ENCODE measurements at places on chromosomes 2 and 18. TPM values are rescaled to one million over a fixed set of nuclear protein-coding genes. Genes with fewer than 3 reads are reported as not detected.

- no peak for DNase-seq
These were observed 906 bp downstream of the IKZF2 start for GRCh38 chr2:213150315-213151097.

GRCh38 chr2:112915300-112916144, 4.6 kb downstream of the IL37 start:
- no peak for DNase-seq

GRCh38 chr2:240703417-240704341, 12.0 kb downstream of the AQP12A start:
- no peak for DNase-seq

- no peak for DNase-seq
These were observed 51.0 kb downstream of the OXER1 start for GRCh38 chr2:42712934-42713333.

GRCh38 chr2:187774551-187775071, 220.4 kb upstream of the TFPI start:
- DNase-seq: no peak

DNA sequence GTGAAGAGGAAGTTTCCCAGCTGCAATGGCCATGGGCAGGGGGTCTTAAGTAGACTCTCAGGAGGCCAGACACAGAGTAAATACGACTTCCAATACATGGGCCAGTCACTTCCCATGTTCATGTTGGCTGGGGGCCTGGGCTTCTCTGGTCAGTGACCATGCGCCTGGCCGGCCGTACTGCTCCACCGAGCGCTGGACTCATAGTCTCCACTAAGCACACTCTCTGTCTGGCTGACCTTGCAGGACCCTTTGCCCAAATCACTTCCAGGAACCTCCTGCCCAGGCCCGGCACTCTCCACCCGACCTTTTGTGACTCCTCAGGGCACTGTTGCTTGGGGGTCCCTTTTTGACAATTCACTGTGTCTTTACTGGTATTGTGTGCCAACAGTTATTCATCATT, 69.3 kb downstream of the SOWAHC start:
- no peak for DNase-seq

- DNase-seq: no peak
These were observed 129.1 kb downstream of the RGPD3 start for GRCh38 chr2:106339132-106339531.

DNA sequence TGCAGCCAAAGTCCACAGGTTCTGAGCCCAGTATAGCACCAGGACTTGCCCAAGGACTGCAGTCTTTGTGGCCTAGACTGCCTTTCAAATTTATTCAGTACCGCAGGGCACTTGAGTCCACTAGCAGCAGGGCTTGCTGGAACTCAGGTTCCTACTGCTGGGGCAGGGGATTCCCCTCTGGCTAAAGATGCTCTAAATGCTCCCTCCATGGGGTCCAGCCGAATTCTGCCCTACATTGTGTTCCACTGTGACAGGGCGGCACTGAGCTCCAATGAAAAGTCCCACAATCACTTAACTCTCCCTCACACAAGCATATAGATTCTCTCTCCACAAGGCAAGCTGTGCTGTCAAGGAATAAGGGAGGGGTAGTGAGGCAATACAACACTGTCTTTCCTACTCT, 518.1 kb upstream of the VRK2 start:
- no peak for DNase-seq

TMEM200C gene
- total RNA-seq: not detected

- DNase-seq: no peak
These were observed 82.5 kb downstream of the TMEM247 start for GRCh38 chr2:46561731-46562450.

DNA sequence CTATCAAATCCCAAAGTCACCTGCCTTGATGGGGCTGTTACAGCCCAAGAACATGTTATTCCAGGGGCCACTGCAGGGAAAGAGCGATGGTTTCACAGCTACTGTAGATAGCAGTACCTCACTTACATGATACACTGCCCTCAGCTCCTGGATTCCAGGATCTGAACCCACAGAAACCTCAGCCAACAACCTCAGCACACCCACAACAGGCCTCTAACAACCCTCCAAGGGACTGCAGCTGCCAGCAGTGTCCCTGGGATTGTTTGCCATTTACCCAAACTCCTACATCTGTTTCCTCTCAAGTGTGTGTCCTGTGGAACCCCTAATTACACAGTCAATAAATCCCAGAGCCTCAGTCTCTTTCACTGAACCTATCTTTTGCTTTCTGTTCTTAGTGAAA, 28.2 kb downstream of the OSBPL1A start:
- DNase-seq: no peak

GRCh38 chr2:158130832-158131473, 29.3 kb downstream of the UPP2 start:
- no peak for DNase-seq

STK25 gene
- total RNA-seq: 178 TPM

ITGB6 gene
- not detected for total RNA-seq

DNA sequence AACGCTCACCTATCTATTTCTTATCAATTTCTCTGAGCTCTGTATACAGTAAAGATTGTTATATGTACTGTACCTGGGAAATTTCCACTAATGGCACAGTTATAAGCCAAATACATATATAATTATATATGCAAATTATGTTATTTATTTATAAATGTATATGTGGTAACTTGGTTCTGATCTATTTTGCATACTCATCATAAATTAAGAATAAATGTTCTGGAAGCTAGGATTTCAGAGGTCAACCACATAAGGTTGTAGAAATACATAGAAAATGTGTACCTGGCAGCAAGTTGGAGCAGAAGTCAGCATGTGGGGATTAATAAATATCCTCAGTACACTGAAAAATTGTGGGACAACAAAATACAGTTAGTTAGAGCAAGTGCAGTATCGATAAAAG, 353.7 kb upstream of the ZNF521 start:
- no peak for DNase-seq

FEV gene
- total RNA-seq: not detected

- peak; percentile 4 for DNase-seq
These were observed 503 bp downstream of the ANXA4 start for GRCh38 chr2:69742322-69742952.

DNA sequence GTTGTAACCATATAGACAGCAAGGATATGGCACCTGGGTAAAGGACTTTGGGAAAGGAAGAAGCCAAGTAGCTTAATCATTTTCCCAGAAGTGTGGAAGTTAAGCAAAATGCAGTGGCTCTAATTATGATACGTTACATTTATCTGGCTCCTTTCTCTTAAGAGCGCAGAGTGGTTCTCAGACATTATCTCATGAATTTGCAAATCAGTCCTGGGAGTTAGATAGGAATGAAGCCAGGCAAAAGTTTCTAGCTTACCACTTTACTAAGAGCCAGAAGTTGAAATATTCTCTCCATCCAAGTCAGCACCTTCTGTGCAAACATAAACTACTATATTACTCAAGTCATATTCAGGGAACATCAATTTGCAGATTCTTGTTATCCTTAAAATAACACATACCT, 10.9 kb upstream of the PIEZO2 start:
- no peak for DNase-seq

GRCh38 chr18:36075862-36076587, 8.7 kb upstream of the RPRD1A start:
- DNase-seq: no peak

DNA sequence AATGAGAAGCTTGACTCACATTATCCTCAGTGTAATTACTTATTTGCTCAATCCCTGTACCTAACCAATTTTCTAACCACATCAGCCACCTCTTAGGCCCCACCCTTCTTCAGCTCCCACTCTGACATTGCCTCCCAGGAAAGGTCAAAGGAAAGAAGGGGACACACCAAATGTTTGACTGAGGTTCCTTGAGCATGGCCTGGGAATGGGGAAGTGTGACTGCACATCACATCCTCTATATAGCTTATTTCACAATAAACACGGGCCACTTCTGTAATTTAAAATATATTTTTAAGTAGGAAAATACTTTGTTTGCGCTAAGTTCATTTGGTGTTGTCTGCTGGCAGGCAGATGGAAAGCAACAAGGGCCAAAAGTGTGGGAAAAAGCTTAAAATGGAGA, 3.0 kb upstream of the FIGLA start:
- DNase-seq: no peak

UGT1A8 gene
- not detected for total RNA-seq

CHST9 gene
- not detected for total RNA-seq

DNA sequence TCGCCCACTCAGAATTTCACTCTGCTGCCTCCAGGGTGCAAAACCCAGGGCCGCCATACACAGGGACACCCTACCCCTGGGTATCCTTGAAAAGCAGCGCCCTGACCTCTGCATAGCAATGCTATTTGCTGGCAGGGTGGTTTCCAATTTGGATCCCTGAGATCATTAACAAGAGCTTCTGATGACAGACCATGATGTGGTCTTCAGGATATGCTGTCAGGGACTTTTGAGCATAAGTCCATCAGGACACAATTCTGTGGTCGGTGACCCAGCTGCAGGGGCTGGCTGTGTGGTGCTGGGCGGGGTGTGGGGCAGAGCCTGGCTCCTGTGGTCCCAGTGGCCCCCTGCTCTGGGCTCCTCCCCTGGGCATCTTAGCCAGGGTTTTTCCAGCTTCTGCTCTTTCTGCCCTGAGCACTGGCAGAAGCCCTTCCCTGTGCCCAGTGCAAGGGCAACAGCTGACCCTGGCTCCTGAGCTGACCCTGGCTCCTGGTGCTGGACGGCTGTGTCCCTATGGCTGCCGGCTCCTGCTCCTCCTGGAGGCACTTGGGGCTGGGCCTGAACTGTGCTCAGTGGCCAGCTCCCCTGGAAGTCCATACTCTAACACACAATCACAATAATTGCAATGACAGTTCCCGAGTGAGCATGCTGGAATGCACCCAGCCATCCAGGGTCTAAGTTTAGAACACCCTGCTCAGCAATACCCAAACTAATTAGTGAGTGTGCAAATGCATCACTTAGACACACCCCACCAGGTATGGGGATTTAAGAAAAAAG, 271.5 kb downstream of the HDAC4 start:
- DNase-seq: no peak

DPY30 gene
- total RNA-seq: 50.0 TPM

FSHR gene
- not detected for total RNA-seq

DNA sequence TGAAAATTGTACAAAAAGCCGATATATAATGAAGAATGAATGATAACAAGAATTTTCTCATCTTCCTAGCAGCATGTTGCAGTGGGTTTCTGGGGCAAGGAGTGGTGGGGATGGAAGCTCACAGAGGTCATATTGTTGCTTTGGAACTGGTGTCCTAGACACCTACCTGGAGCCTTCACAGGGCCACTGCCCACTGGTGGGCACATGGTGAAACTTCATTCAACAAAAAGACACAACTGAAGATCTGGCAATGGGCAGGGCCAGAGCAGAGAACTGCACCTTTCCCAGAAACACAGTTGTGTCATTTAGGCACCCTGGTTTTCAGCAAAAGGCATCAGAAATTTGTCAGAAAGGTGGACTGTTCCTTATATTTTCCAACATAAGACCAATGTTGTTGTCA, 115.3 kb downstream of the FHOD3 start:
- DNase-seq: no peak

SNED1 gene
- total RNA-seq: 85.2 TPM

SPDYA gene
- 4.5 TPM for total RNA-seq

- no peak for DNase-seq
These were observed 261.0 kb upstream of the SIX3 start for GRCh38 chr2:44680424-44680971.

Data from CD4-positive, alpha-beta memory T cell (primary cell).